Mesothelial cell of epicardium (in vitro differentiated cells): ENCODE measurements at places on chromosomes 3 and 15. TPM values are rescaled to one million over a fixed set of nuclear protein-coding genes. Genes with fewer than 3 reads are reported as not detected.

DNA sequence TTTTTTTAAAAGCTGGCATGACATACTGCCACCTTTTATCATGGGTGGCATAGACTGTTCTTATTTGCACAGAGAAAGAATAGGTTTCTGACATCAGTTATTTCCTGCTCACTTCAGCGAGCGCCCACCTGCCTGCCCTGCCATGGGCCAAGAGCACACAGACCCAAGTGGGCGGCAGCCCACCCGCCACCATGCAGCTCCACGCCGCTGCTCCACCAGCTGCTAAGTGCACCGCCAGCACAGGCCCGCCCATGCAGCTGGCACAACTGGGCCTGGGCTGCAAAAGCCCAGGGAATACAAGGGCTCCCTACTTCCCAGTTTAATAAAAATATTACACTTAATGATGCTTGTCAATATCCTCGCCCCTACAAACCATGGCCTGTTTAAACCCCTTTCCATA, 15.4 kb downstream of the ZNF148 start:
- no peak for DNase-seq

The CD80 gene
- total RNA-seq = 0.18 to 0.38 TPM in 2 of 3 replicates, not detected in the other

DNA sequence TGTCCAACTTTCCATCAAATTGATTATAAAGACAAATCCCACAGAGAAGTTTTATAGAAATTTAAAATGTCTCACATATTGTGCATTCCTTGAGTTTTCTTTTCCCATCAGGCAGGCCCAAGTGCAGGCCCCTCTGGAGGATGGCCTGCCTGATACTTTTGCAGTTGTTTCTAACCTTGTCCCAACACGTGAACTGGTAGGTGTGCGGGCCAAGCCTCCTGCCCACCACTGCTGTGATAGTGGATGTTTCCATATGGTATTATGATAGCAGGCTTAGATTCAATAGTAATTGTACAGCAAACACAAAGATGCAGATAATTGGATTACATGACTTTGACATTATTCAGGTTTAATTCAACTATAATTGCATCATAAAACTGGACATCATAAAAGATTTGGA, 1.4 kb downstream of the P2RY12 start:
- no peak for DNase-seq

The UNC13C gene
- 2.7 to 2.8 TPM (median 2.7 TPM) in 3 replicates for total RNA-seq

The PLD1 gene
- 28.2 to 29.1 TPM (median 28.5 TPM) in 3 replicates for total RNA-seq

DNA sequence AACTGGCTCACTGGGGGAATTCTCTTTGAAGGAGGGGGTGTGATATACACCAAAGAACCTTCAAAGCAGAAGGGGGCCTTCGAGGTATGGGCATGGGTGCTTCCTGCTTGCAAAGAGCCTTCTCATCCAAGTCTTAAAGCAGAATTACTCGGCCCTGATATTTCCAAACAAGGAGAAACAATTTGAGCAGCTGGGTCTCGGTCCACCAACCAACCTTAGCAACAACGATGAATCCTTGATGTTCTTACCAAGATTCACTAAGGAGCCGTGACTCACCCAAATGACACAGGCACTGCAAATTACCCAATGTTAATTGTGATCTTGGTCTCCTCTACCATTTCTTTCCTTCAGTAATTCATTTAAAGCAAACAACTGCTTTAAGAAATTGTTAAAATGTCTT, 7.7 kb downstream of the HOMER2 start:
- no peak for DNase-seq

DNA sequence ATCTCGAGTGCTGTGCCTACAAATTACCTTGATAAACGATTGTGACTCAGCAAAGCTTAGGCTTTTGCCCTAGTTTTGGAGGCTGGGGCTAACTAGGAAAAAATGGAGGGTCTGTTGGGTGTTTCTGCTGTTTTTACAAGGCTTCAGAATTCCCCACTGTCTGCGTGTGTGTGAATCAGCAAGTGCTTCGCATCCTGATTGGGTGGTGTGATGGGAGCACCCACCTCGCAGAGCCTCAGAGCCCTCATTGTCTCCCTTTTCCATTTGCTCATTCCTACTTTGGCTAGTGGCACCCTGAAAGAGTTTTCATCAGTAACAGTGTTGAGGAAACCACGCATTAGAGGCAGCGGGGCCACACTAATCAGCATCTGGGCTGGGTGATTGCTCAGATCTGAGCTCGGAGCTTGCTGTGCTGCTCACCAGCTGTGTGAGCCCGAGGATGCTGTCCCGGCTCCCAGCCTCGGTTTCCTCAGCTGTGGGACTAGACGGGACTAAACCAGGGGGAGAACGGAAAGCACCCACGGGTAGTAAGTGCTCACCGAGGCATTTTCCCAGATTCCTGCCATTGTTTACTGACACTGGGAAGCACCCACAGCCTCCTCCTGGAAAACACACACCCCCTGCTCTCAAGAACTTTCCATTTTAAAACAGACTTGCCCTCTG, 40.6 kb downstream of the GOLGA8S start:
- no peak for DNase-seq

DNA sequence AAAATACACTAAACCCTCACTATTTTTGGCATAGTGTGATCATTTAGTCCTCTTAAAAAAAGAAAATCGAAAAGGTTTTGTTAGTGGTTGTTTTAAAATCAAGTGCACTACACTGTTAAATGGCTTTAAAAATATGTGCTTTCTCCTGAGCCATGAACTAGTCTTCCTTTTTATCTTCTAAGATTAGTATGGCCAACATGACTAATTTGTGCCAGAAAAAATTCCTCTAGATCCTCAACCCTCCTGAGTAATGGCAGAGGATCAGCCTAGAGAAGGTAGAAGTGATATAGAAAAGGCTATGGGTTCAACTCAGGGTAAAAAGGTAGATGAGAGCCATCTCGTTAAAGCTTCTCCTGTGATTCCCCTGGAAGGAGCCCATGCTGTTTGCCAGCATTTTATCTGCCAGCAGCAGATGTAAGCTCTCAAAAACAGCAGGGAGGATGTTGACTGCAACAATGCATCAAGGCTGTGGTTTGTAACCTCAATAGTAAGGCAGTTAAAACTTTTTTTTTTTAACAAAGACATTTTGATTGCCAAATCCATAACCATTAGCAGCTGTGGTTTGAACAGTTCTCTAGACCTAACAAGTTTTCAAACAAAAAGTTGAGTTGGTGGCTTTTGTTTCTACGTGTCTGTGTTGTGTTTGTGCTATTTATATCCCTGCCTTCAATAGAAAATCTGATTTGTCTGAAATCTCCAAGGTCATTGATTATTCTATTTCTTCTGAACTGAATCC, 30.2 kb upstream of the ZNF609 start:
- DNase-seq = no peak
